Activated CD4-positive, alpha-beta T cell treated with anti-CD3 and anti-CD28 coated beads, Interleukin-2, amount 50 U/mL, for 24 hours (primary cell): ENCODE measurements at places on chromosomes 5 and 9.

GRCh38 chr9:113542741-113543140, 79.2 kb downstream of the RGS3 start:
- no peak for DNase-seq

DNA sequence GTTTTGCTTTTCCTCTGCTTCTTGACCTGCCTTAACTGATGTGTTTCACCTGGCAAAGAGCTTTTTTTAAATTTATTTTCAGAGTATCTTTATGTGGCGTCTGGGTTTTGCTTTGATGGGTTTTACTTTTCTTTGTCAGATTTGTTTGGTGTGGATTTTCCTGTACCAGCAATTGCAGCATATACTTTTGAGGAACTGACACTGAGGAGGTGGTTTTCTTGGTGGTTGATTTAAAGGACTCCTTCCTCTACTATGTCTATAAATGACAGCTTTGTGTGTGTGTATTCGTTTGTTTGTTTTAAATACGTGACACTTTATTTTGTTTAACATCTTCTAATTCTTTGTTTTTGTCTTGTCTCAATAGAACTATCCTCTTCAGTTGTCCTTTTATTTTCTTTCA, 1071.9 kb upstream of the ARRDC3 start:
- no peak for DNase-seq

- DNase-seq, result no peak
These were observed 6.4 kb upstream of the DCTN4 start for GRCh38 chr5:150765011-150765798.

DNA sequence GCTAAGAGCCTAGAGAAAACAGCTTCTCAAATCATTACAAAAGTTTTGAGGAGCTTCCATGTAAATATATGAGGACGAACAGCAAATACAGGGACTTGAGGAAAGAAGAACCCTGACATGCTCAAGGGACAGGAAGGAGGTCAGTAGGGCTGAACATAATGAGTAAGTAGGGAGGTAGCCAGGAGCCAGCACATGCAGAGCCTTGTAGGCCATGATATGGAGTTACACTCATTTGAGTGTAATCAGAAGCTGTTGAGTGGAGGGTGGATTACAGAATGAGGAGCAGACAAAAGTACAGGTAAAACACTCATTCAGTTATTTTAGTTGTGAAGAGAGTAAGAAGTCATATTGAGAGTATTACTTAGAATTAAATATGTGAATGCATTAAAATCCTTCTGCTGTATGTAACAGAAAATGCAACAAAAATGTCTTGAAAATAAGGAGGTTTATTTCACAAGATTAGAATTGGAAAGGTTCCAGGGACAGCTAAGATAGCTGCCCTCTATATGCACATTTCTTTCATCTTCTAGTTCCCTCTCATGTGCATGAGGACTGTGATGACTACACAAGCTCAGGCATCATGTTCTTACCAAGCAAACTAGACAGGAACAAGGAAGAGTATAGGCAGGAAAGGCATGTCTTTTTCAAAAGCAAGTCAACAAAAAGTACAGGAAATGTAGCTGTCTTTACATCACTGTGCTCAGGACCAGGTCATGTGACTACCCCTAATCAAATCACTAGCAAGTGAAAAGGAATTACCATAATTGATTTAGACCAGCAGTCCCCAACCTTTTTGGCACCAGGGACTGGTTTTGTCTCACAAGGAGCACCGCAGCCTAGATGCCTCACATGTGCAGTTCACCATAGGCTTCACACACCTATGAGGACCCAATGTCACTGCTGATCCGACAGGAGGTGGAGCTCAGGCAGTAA, 87.2 kb downstream of the TMEM232 start:
- no peak for DNase-seq

GRCh38 chr5:22896152-22896551, 43.0 kb upstream of the CDH12 start:
- no peak for DNase-seq

GRCh38 chr5:14614490-14614889, 32.9 kb downstream of the OTULINL start:
- no peak for DNase-seq

- DNase-seq, result no peak
These were observed 366.5 kb downstream of the SLCO4C1 start for GRCh38 chr5:101929628-101930027.

- no peak for DNase-seq
These were observed 159.2 kb upstream of the GNA14 start for GRCh38 chr9:77807281-77807683.

DNA sequence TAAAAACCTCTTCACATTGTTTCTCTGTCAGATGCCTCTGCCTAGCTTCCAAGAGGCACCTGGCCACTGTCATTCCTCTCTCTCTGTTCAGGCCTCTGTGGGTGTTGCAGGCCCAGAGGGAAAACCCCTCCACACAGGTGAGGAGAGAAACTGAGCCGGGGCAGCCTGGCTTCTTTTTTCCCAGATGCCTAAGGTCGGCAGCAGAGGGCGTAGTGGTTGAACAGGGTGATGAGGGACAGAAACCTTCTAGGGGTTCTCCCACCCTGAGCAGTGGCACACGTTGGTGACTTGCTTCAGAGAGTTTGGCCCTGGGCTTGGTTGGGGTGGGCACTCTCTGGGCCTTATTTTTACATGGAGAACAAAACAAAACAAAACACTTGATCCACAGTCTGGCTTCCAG, 12.2 kb downstream of the IL9 start:
- DNase-seq, result no peak

DNA sequence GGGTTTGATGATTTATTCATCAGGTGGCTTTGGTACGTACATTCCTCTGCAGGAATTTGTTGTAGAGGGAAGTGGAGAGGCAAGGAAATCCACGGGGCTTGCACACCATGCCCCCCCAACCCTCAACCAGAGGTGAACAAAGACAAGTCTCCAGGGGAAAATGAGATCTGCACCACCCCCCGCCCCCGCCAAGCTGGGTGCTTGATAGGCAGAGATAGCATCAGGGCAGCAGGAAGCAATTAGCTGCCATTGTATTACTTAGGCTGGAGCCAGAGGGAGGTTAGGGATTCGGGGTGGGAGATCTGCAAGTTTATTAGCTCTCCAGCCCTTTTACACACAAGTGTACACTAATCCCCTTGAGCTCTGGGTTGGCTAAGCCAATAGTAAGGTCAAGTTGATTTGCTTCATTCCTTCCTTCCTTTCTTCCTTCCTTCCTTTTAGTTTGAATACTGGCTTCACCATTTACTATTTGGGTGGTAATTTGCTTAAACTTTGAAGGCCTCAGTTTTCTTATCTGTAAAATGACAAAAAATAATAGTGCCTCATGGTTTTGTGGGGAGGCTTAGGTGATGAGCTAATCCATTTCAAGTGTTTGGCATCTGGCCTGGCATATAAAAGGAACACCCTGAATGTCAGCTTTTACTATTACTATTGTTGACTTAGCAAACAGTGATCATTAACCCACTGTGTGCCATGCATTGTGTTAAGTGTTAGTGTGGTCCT, 34.1 kb downstream of the SPRY4 start:
- no peak for DNase-seq

GRCh38 chr9:95556521-95556920, 39.8 kb upstream of the PTCH1 start:
- DNase-seq, result no peak

GRCh38 chr5:77718934-77719610, 57.1 kb downstream of the TBCA start:
- DNase-seq, result no peak

- no peak for DNase-seq
These were observed 10.2 kb upstream of the TMED7 start for GRCh38 chr5:115636008-115636407.

- no peak for DNase-seq
These were observed 290.6 kb upstream of the PANK3 start for GRCh38 chr5:168869615-168870227.

DNA sequence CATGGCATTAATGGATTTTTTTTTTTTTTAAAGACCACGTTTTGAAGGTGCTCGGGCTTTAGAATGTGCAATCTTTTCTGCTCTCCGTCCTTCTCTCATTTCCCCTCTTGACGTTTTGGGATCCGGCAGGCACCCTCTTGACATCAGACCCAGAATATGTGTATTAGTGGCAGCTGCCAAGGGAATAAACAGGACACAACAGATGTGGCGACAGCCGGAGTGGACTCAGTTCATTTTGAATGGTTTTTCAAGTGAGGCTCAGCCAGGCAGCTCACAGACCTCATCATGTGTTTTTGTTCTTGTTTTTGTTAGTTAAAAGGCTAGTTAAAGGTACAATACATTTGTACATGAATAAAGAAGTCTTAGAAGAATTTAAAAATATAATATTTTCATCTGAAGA, 365.0 kb upstream of the SEMA6A start:
- DNase-seq, result no peak

DNA sequence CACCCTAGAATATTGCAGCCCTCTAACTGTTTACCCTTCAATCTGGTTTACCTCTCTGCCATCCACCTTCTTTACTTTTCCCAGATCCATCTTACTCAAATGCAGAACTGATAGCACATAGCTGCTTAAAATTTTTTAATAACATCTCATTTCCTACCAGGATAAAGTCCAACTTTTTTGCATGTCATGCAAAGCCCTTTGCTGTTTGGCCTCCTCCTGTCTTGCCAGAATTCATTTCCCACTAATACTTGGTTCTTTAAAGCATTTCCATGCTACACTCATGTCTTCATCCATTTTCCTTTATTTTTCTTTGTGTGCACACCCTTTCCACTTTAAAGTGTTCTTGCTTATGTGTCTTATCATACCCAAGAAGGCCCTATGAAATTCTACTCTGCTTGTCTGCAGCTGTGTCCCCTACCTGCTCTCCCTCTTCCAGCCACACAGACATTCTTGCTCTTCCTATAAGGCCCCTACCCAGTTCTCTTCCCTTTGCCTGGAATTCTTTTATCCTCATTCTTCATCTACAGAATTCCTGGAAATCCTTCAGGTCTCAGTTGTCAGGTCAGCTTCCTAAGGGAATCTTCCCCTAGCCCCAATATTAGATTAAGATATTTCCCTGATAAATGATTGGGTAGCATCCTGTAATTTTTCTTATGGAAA, 50.3 kb downstream of the TLE4 start:
- DNase-seq, result no peak

DNA sequence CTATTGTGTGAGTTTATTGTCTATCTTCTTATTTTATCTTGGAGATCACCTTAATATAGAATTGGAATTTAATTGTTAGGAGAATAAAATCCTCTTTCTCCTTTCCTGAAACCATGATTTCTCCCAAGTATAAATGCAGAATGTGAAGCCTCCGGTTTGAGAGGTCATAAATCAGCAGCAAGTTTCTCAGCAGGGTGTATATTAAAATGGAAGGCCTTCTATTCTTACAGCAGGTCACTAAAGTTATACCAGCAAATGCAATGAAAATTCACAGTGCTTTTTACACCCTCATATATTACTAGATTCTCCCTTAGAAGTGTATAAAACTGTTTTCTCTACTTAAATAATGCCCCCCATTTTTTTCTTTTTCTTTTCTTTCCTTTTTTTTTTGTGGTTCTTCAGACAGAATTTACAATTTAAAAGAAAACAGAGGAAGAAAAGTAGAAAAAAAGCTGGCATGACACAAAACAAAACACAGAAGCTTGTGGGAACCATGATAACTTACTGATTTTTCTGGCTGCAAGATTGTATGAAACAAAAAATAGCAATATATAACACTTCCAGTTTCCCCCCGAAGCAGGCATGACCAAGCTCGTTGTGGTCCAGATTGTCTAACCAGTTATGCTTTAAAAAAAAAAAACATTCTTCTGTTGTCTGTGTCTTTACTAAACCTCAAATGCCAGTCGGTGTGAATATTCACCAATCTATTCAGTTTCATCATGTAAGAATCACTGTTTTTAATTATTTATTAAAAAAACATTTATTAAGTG, 211.2 kb downstream of the RAB3C start:
- DNase-seq, result no peak

- DNase-seq, result no peak
These were observed 48.4 kb upstream of the FOXI1 start for GRCh38 chr5:170057311-170057710.

- no peak for DNase-seq
These were observed 26.8 kb downstream of the FBXW11 start for GRCh38 chr5:171979606-171980005.

DNA sequence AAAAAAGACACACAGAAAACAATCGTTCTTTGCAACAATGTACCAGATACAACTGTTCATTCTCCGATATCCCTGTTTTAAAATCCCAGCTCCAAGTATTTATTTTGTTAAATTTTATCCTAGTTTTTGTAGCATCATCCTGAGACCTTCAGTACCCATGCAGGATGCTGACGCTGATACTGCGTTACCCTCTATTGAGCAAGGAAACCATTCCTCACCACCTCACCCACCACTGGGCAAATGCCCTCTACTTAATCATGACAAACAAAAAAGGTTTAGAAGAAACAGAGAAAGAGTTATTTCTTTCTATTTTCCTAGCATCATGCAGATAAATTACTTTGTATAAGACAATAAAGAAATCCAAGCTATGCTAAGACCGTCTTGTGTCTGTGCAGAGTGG, 136.1 kb upstream of the PCA3 start:
- DNase-seq, result no peak

DNA sequence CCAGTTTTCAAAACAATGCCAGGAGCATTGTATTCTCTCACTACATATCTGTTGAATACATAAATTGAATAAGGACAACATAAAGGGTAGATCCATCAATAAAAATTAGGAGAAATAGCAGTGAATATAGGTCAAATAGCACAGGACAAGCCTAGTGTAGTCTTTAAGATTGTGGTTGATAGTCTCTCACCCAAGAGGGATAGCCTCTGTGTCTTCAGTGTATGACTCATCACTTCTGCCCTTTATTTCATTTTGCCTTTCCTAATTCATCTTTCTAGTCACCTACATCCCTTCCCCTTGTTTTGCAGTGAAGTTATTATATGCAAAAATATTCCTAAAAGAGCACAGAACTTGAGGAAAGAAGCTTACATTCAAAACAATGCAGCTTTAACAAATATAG, 335.0 kb upstream of the TUSC1 start:
- no peak for DNase-seq

GRCh38 chr9:73037613-73038012, 84.8 kb upstream of the ALDH1A1 start:
- no peak for DNase-seq

DNA sequence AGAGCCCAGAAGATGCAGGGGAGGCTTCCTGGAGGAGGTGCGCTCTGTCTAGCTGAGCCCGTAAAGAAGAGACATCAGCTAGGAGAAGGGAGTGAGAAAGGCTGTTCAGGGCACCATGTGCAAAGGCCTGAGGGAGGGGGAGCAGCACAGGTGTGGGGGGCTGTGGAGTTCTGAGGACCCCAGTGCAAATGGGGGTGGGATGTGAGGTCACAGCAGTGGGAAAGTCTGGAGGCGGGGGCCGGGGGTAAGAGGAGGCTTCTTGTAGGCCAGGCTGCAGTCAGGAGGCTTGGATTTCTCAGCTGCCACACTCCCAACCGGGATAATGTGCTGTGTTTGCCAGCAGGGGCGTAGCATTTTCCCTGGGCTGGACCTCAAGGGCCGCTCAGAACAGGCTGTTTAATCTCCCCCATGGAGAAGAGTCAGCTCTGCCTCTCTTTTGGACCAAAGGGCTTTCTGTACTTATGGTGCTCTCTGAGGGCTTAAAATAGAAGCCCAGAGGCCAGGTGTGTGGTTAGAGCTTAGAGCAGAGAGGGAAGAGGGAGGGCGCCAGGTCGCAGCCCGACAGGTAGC, 5.7 kb downstream of the NEURL1B start:
- DNase-seq, result no peak
